ENCODE measurements at places on chromosomes 2 and 18.
A peak's percentile ranks its signal among the peaks of the same experiment; 100 is the strongest.

- no peak for DNase-seq
Measured at GRCh38 chr2:36411962-36412444, 56.4 kb downstream of the CRIM1 start.

DNA sequence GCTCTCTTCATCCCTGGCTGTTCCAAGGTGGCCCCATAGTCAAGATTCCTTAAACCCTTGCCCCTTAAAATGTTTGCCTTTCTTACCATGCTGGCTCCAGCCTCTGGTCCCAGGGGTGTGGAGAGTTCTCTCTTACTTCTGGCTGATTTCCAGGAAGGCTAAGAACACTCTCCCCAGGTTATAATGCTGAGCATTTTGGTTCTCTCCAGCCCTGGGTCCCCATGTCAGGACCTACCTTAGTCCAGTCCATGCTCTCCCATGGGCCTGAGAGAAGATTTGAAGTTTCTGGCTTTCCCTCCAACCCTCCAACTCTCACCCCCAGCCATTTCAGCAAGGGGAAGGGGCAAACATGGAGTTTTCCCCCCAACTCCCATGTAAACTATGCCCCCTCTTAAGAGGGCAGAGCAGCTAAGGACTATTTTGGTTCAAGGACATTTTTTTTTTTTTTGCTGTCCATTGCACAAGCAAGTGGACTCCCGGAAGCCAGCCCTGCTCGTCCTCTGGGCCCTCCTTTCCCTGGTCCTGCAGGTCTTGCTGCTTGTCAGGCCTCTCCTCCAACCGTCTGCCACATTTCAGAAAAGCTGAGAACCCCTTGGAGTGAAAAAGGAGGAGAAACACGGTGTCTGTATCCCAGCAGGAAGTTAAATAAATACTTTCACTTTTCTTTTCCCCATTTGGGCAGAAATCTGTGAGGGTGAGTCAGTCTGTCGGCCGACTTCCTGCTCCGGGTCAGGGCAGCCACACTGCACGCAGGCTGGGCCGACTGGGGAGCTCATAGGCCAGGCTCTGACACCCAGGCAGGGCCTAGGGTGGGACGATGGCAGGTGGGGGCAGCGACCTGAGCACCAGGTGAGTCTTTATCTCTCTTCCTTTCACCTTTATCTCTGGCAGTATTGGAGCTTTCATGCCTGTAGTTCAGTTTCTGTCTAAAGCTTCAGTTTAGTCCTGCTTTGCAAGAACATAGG, at the start of gene SP140L:
TSS of gene SP140L (plus strand) at position 741 of the 965 bp plus-strand sequence. CDS start at position 818, 77 bp downstream.
- peak; percentile 89 for DNase-seq

- no peak for DNase-seq
Measured at GRCh38 chr2:130264046-130264445, 65.8 kb upstream of the TUBA3E start.

GRCh38 chr2:149070681-149071320, 32.3 kb downstream of the LYPD6B start:
- DNase-seq = no peak

DNA sequence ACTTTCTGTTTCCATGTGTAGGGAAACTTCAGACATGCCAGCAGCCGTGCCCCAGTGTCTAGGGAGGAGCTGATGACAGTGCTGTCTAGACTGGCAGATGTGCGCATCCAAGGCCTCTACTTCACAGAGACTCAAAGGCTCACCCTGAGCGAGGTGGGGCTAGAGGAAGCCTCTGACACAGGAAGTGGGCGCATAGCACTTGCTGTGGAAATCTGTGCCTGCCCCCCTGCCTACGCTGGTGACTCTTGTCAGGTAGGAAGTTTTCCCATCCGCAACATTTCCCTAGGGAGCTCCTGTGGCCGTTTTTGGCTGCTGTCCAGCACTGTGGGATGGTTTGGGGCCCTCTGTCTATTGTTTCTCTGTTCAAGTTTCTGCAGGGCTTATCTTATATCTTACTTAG, 143.1 kb upstream of the TTC39C start:
- DNase-seq = no peak

- no peak for DNase-seq
Measured at GRCh38 chr2:46047290-46047689, 249.9 kb upstream of the EPAS1 start.

- DNase-seq = no peak
Measured at GRCh38 chr2:235587202-235587601, 93.4 kb downstream of the AGAP1 start.

DNA sequence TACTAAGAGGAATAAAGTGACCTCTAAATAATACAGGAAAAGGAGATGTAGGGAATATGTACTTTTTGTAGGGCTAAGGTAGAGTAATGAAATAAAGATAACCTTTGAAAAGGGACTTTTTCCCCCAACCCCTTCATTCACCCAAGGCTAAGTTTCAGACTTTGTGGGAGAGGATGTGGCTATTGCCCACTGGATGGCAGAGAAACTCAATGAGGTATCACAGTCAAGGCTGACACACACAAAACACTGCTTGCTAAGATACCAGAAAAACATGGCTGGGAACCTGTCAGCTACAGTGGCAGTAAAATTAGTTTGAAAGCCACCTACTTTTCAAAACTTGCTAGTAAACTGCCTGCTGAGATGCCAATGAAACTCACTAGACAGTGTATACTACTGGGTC, 158.8 kb upstream of the WDSUB1 start:
- DNase-seq = no peak

DNA sequence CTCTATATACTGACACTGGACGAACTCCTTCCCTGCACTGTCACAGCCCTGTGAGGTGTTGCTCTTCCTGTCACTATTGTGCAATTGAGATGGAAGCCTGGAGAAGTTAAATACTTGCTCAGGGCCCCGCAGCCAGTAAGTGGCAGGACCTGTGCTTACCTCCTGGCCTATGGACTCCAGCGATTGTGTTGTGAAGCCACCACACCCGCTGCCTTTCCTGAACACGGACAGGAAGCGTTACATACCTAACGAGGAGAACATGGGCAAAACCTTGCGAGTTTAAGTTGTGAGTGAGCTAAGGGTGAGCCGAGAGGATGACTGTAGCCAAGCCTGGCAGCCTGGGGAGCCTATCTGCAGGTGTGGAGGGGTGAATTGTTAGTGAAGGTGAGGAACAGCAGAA, 26.1 kb downstream of the RAB31 start:
- DNase-seq = no peak

DNA sequence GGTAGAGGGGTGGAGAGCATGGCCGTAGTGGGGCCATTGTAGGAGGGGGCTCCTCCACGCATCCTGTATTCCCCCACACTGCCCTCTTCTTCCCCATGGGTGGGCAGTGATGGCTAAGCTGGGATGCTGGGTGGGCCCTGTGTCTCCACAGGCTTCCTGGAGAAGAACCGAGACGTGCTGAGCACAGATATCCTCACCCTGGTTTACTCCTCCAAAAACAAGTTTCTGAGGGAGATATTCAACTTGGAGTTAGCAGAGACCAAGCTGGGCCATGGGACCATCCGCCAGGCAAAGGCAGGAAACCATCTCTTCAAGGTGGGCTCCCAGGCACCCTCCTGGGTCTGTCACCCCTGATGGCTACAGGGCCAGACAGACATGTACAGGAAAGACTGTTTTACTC, 52.8 kb downstream of the MYO7B start:
- DNase-seq = no peak

DNA sequence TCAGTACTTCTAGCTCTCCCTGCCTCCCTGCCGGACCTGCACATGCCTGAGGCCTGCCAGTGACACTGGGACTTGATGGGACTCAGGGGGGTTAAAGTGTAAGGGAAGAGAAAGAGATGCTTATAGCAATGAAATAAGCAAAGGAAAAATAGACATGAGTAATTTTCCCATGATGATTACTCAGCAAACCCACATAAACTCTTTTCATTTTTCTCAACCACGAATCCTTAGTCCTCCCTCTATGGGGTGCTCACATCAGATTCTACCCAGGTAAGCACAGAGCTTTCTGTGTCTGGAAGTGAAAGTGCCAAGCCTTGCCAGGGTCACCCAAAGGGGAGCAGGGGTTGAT, 44.8 kb upstream of the ANKRD62 start:
- peak; percentile 35 for DNase-seq

- DNase-seq = peak; percentile 43
Measured at GRCh38 chr2:65431421-65432226, 775 bp downstream of the SPRED2 start.

- no peak for DNase-seq
Measured at GRCh38 chr2:27003007-27003406, 29.8 kb upstream of the TMEM214 start.

DNA sequence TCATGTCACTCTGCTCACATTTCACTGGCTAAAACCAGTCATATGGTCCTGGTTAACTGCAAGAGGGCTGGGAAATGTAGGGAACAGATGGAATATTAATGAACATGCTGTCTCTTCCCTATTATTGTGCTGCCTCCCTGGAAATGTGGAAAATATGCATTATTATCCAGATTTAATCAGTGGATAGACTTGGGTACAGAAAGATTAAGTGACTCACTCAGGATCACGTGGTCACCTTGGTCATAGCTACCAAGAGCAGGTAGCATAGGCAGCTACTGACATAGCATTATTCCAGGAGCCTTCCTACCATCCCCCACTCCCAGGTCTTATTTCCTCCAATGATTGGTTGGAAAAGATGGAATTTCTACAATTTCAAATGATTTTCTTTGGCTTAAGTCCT, 141.1 kb downstream of the HRH4 start:
- no peak for DNase-seq

DNA sequence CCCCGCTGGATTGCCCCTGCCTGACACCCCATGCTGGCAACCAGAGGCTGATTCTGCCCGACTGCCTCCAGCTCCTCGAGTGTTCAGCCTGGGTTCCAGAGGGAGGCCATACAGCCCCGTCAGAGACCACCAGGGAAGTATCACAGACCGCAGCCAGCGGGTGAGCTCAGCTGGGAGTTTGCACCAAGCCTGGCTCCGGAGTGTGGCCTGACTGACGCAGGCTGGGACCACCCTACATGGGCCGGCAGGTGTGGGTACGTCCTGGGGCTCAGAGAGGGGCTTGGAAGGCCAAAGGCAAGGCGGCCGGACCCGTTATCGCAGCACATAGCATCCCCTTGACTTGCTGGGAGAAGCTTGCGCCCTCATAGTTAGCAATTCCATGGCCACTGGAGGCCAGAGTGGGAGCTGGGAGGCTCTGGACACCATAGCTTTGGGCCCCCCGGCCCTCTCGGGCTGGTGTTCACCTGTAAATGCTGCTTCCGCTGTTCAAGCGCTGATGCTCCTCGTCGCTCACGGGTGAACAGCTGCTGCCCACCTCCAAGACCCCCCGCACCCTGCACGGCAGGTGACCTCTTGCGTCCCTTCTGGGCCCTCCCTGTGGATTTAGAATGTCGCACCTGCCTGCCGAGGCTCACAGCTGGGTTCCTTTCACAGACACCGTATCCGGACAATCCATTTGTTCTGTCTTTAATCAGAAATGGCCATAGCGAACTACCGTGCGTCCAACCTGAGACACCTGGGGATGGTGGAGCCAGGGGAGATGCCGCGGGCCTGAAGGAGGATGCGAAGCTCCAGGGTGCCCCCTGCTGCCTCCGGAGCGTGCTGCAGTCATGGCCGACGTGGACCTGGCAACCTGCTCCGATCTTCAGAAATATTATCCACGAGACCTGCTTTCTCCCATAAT, 31.2 kb upstream of the SLC66A3 start:
- DNase-seq = peak; percentile 87

DNA sequence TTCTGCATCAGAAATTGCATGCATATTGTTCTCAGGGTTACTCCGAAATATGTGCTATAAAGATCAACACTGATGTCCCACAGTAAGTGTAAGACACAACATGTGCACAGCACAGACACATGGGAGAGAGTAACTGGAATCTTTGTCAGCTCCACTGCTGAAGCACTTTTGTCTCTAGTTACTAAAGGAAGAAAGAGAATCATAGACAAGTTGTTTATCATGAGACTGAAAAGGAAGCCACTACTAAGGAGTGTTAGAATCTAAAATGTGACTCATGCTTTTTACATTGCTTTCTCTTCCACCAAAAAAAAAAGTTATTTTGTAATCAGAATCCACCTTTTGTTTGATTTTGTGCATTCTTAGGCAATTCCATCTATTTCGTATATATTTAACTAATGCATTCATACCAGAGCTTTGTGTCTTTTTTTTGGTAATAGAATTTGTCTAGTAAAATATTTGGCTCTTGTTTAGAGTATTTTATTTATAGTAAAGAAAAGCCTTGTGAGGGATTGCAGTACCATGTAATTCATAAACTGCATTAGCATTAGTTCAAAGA, 502.4 kb downstream of the FBXO15 start:
- no peak for DNase-seq

- DNase-seq = no peak
Measured at GRCh38 chr2:172510548-172510947, 45.3 kb upstream of the PDK1 start.

DNA sequence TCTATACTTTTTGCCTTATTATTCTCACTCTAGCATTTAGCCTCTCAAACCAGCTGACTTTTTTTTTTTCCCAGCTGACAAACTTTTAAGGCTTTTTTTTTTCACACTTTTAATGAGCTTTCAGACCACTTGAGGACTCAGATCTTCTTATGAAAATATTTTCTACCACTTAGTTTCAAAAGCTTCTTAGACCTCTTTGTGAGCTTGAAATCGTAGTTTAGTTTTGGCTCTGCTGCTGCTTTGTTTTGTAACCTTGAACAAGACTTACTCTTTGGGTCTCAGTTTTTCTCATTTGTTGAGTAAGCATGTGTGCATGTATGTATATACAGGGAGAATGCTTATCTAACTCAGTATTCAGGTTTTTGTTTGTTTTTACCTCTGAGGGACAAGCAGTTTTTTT, 3.5 kb downstream of the NBEAL1 start:
- DNase-seq = no peak

DNA sequence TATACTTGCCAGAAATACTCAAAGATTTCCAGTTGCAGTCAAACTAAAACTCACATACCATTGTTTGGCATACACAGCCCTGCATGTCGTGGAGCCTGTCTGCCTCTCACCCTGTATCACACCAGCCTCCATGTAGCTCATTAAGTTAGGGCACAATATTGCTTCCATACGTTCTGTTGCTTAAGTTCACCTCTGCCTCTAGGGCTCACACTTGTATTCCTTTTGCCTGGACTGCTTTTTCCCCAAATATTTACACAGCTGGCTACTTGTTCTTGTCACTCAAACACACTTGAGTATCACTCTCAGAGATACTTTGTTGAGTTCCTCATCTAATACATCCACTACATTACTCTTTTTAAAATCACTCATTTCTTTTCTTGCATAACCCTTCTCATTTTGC, 83.1 kb downstream of the PTH2R start:
- DNase-seq = no peak

GRCh38 chr2:218289639-218290315, 2.5 kb downstream of the TMBIM1 start:
- DNase-seq = peak; percentile 54

Measured in AG20443 (cell line).